ENCODE measurements at places on chromosomes 3 and 15. TPM values are rescaled to one million over a fixed set of nuclear protein-coding genes. Genes with fewer than 3 reads are reported as not detected.

Gene GHSR
- not detected for total RNA-seq

Gene NEIL1
- total RNA-seq, result 12.2 TPM

Gene XPC
- 27.3 TPM for total RNA-seq

Gene RAB27A
- 7.5 TPM for total RNA-seq

Gene INSYN1
- 13.1 TPM for total RNA-seq

Gene SERF2
- total RNA-seq, result 672 TPM

Gene GPR62
- total RNA-seq, result 0.19 TPM

Gene NEO1
- 51.0 TPM for total RNA-seq

Gene STAB1
- total RNA-seq, result 1.9 TPM

Gene XIRP1
- total RNA-seq, result not detected

DNA sequence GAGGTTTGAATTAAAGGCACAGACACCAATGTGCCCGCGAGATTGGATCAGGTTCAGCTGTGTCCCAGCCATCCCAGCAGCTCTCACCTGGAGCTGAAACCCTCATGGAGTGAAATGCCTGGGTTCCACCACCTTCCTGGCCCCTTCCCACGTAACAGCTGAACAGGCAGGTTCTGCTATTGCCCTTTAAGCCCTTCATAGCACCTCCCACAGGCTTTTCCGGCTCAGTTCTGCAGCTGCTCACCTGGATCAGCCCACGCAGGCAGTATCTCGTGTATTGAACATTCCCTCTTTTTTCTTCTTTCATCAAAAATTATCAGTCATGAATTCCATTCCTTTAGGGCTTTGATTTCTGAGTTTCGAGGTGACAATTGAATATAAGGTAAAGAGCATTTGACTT lies 129.8 kb downstream of the SLC9A9 start:
- H3K4me3 ChIP-seq, result no peak overlapping the region
- no peak overlapping the region for H3K27ac ChIP-seq
- H3K36me3 ChIP-seq, result no peaks in the 10 kb centered on the region
- DNase-seq, result no peak

GRCh38 chr15:89566181-89566580 lies 9.1 kb upstream of the TICRR start:
- no peaks in the 10 kb centered on the region for H3K27me3 ChIP-seq
- no peak overlapping the region for H3K27ac ChIP-seq
- no peak for DNase-seq
- no peaks in the 10 kb centered on the region for H3K36me3 ChIP-seq

DNA sequence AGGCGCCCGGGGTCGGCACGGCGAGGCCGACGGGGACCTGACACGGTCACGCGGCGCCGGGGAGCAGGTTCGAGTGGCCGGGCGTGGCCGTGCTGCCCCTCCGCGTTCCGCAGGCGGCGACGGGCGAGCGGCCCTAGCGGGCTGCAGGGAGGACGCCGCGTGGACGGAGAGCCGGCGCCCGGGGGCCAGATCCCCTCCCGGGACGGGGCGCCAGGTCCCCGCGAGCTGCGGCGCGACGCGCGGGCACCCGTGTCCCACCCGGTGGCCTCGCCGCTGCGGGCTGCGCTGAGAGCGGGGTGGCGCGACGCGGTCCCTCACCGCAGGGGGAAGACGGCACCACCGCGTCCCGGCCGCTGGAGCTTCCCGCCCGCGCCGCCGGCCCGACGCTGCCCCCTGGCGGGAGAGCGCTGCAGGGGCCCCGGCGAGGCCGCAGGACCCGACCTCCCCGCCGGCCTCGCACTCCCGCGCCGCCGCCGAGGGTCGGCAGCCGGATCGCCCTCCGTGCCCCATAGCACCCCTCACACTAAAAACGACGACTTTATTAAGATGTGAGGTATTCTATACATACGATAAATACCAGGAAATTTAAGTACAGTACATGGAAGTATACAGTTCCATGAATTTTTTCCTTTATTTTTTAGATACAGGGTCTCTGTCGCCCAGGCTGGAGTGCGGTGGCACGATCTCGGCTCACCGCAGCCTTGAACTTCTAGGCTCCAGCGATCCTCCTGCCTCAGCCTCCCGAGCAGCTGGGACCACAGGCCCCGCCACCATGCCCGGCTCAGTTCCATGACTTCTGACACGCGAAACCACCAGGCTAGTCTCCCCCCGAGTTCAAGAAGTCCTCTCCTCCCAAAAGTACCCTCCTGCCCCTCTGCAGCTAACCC lies 1.3 kb upstream of the PIGZ start:
- no peak for DNase-seq
- H3K36me3 ChIP-seq, result no peaks in the 10 kb centered on the region
- H3K27ac ChIP-seq, result no peak overlapping the region
- peaks cover 24% of the 10 kb centered on the region for H3K4me1 ChIP-seq
- peaks cover 61% of the 10 kb centered on the region for H3K27me3 ChIP-seq

DNA sequence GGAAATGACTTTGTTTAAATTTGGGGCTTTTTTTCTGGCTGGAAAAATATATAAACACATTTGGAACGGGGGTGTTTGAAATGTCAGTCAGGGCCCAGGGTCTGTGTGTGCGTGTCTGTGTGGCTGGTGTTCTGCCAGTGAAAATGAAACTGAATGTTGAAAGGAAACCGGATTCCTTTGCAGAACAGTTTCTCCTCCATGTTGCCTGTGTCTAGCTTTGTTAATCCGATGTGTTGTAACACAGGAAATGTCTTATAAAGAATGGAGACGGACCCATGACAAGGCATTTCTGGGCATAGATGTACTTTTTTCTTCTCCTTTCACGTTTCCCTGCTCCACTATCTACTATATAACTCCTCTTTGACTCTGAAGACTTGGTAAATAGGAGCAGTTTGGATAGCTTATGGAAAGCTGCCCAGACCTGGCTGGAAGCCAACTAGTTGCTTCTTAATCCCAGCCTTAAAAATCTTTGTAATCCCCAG lies 2.8 kb downstream of the SQOR start:
- H3K27me3 ChIP-seq, result peaks cover 24% of the 10 kb centered on the region
- H3K27ac ChIP-seq, result no peak overlapping the region
- no peak for DNase-seq
- H3K36me3 ChIP-seq, result no peaks in the 10 kb centered on the region
- no peak overlapping the region for H3K4me3 ChIP-seq

DNA sequence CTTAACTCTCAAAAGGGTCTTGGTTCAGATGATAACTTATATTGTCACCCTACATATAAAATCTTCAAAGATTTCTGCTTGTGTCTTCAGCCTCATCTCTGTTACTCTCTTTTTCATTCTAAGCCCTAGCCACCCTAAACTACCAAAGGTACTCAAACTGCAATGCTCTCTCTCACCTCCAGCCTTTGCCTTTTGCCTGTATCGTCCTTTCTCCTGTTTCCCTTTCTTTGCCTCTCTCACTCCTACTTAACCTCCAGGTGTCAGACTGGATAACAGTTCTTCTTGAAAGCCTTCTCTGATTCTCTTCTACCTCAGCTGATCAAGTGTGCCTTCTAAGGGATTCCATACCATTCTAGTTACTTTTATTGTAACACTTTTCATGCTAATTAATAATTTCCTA lies 149.8 kb downstream of the SERPINI1 start:
- no peak for DNase-seq
- H3K4me1 ChIP-seq, result no peaks in the 10 kb centered on the region
- H3K27ac ChIP-seq, result no peak overlapping the region
- H3K27me3 ChIP-seq, result no peaks in the 10 kb centered on the region

- H3K27me3 ChIP-seq, result no peaks in the 10 kb centered on the region
- DNase-seq, result no peak
- no peak overlapping the region for H3K4me3 ChIP-seq
- H3K36me3 ChIP-seq, result peaks cover 7% of the 10 kb centered on the region
- H3K4me1 ChIP-seq, result no peaks in the 10 kb centered on the region
- no peak overlapping the region for H3K27ac ChIP-seq
Observed at GRCh38 chr15:77457905-77458265, 37.2 kb downstream of the HMG20A start.

GRCh38 chr3:52851348-52851747 lies 16.5 kb upstream of the MUSTN1 start:
- no peak overlapping the region for H3K4me3 ChIP-seq
- DNase-seq, result peak; percentile 58
- no peak overlapping the region for H3K27ac ChIP-seq
- H3K36me3 ChIP-seq, result peaks cover 13% of the 10 kb centered on the region
- no peaks in the 10 kb centered on the region for H3K27me3 ChIP-seq

DNA sequence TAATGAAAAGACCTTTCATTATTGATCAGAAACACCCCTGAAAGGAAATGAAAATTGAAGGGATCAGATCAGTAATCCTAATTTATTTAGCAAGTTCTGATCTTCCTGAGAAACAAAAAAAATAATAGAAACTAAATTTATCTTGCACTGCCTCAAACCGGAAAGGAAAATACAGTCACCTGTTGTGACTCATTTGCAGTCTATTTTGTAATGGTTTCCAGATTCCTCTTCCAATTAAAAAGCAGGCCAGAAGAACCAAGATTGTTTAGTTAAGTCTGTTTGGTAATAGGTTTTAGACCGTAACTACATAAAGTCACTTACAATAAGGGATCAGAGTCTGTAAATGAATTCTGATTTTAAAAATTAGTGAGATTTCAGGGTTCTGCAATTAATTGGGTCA lies 49.7 kb upstream of the ATOSA start:
- H3K4me1 ChIP-seq, result no peaks in the 10 kb centered on the region
- no peak overlapping the region for H3K27ac ChIP-seq
- no peak overlapping the region for H3K4me3 ChIP-seq
- H3K27me3 ChIP-seq, result no peaks in the 10 kb centered on the region

DNA sequence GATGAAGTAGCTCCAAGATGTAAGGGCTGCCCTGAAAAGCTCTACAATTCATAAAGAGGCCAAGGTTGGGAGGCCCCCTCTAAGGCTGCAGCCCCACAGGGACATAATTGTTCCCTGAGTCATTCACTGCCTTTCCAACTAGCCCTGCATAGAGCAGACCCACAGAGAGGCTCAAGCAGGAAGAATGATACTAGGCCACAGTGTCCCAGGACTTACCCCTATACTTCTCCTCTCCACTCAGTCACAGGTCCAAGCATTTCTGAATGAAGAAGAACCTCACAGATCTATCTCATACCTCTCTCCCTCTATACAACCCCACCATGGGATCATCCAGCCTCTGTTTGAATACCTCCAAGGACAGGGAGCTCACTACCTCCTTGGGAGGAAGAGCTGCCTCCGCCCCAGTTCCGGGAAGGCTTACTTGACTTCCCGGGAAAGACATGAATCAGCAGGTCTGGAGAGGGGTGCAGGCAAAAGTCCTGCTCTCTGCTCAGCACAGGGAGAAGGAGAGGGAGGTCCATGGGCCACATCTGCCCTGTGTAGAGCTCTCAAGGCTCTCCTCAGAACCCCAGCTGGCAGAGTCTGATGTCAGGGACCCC lies 6.9 kb upstream of the SKIC8 start:
- no peaks in the 10 kb centered on the region for H3K4me1 ChIP-seq
- H3K4me3 ChIP-seq, result no peak overlapping the region
- H3K36me3 ChIP-seq, result no peaks in the 10 kb centered on the region
- no peak for DNase-seq
- H3K27ac ChIP-seq, result no peak overlapping the region

DNA sequence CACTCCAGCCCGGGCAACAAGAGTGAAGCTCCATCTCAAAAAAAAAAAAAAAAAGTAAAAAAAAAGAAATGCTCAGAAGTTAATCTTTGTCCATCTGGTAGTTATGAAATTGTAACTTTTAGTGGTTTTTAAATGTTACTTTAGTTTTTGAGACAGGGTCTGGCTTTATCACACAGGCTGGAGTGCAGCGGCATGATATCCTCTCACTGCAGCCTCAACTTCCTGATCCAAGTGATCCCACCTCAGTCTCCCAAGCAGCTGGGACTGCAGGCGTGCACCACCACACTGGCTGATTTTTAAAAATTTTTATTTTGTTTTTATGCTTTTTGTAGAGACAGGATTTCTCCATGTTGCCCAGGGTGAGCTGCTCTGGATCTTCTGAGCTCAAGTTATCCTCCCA lies 1.3 kb downstream of the RNU5B-1 start:
- H3K4me3 ChIP-seq, result no peak overlapping the region
- no peaks in the 10 kb centered on the region for H3K4me1 ChIP-seq
- no peaks in the 10 kb centered on the region for H3K36me3 ChIP-seq
- H3K27me3 ChIP-seq, result no peaks in the 10 kb centered on the region

GRCh38 chr15:72205273-72205672 lies 7.7 kb upstream of the GRAMD2A start:
- no peaks in the 10 kb centered on the region for H3K4me1 ChIP-seq
- H3K36me3 ChIP-seq, result peaks cover 97% of the 10 kb centered on the region
- DNase-seq, result no peak
- no peak overlapping the region for H3K27ac ChIP-seq
- no peak overlapping the region for H3K4me3 ChIP-seq

- H3K4me3 ChIP-seq, result no peak overlapping the region
- peaks cover 3% of the 10 kb centered on the region for H3K4me1 ChIP-seq
- H3K27ac ChIP-seq, result no peak overlapping the region
- H3K27me3 ChIP-seq, result no peaks in the 10 kb centered on the region
- H3K36me3 ChIP-seq, result no peaks in the 10 kb centered on the region
- no peak for DNase-seq
Observed at GRCh38 chr3:66353530-66353929, 132.7 kb downstream of the SLC25A26 start.

GRCh38 chr3:34533451-34533850 lies 735.0 kb downstream of the PDCD6IP start:
- H3K4me3 ChIP-seq, result no peak overlapping the region
- H3K4me1 ChIP-seq, result no peaks in the 10 kb centered on the region
- no peak for DNase-seq
- H3K36me3 ChIP-seq, result no peaks in the 10 kb centered on the region
- no peak overlapping the region for H3K27ac ChIP-seq

GRCh38 chr15:60083318-60083717 lies 79.2 kb downstream of the FOXB1 start:
- H3K27me3 ChIP-seq, result 0 out of 2 replicates have a peak, but pooled peaks cover 3% of the 10 kb centered on the region
- peaks cover 6% of the 10 kb centered on the region for H3K4me1 ChIP-seq
- no peak overlapping the region for H3K4me3 ChIP-seq
- H3K27ac ChIP-seq, result no peak overlapping the region

DNA sequence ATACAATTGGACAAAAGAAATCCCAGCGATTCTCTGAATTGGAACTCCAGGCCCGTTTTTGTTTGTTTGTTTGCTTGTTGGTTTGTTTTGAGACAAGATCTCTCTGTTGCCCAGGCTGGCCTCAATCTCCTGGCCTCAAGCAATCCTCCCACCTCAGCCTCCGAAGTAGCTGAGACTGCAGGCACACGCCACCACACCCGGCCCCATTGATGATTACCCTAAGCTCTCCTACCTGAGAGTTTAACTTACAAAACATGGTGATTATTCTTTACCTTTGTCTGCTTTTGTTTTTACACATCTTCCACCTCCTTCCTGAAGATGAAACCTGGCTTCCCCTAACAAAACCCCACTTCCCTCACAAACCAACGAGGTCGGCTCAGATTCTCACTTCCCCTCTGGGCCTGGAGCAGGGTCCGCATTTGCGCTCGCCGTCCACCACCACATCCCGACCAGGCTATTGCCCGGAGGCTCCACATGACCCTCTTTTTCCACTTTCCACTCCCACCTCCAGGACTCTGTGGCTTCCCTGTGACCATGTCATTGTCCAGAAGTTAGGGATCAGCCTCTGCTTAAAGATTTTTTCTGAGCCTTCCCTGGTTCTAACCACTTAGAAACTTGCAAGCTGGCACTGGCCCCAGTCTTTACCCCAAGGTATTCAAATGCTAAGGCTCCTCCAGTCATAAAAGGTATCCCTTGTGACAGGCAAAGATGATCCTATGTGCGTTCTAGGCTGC lies 14.8 kb downstream of the KLHL6 start:
- no peak overlapping the region for H3K27ac ChIP-seq
- H3K4me1 ChIP-seq, result peaks cover 7% of the 10 kb centered on the region
- DNase-seq, result no peak
- no peak overlapping the region for H3K4me3 ChIP-seq

- no peaks in the 10 kb centered on the region for H3K27me3 ChIP-seq
- peaks cover 5% of the 10 kb centered on the region for H3K4me1 ChIP-seq
- H3K36me3 ChIP-seq, result no peaks in the 10 kb centered on the region
Observed at GRCh38 chr3:113297287-113297686, 85.9 kb downstream of the BOC start.

- no peak overlapping the region for H3K4me3 ChIP-seq
- no peaks in the 10 kb centered on the region for H3K4me1 ChIP-seq
- no peak overlapping the region for H3K27ac ChIP-seq
- H3K36me3 ChIP-seq, result no peaks in the 10 kb centered on the region
Observed at GRCh38 chr3:171654809-171655208, 155.5 kb downstream of the PLD1 start.
